Stimulated activated CD8-positive, alpha-beta memory T cell treated with anti-CD3 and anti-CD28 coated beads, Interleukin-15, amount 100 ng/mL, for 1 hour (primary cell): ENCODE measurements at places on chromosomes 3 and 15.

GRCh38 chr3:76869726-76870384, 170.0 kb upstream of the ROBO2 start:
- no peak for DNase-seq

- DNase-seq = no peak
Measured at GRCh38 chr3:159941038-159942000, 47.3 kb upstream of the IL12A start.

DNA sequence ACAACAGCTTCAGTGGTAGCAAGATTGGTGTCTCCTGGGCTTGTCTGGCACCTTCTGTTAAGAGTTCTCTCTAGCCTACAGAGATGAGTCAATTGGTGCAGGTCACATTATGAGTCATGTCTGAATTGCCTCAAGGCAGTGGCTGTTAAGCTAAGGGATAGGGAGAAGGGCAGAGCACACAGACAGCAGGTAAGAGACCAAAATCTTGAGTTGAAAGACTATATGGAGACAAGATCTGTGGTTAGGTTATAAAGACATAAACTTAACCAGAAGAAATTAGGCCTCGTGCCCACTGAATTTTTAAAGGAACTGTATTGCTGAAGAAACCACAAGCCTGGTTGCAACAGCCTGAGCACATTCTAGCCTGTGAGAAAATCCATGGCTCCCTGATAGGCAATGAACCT, 19.2 kb upstream of the KPNA1 start:
- no peak for DNase-seq

- DNase-seq = no peak
Measured at GRCh38 chr3:129618186-129618820, 11.8 kb upstream of the PLXND1 start.

DNA sequence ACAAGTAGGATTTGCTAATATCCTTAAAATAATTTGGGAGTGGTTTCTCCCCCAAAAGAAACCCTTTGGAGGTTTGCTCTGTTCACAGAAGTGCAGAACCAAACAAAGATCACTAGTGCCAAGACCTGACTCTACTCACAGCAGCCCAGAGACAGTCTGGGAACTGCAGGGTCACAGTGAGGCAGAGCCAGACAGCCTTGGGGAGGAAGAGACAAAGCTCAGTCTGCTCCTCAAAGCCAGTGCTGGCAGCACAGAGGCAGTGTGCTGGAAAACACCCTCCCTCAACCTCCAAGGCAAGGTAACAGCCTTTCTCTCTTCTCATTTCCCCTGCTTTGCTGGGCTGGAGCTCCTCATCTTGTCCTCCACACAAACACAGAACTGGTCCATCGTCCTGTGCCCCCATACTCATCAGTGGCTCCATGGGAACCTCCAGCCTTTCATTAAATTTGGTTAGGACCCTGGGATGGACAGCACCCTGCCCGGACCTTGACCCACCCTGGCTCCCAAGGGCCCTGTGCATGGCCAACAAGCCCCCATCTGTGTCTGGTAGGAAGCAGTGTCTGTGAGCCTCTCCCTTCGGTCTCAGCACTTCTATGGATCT, 12.6 kb downstream of the RAB6B start:
- no peak for DNase-seq

DNA sequence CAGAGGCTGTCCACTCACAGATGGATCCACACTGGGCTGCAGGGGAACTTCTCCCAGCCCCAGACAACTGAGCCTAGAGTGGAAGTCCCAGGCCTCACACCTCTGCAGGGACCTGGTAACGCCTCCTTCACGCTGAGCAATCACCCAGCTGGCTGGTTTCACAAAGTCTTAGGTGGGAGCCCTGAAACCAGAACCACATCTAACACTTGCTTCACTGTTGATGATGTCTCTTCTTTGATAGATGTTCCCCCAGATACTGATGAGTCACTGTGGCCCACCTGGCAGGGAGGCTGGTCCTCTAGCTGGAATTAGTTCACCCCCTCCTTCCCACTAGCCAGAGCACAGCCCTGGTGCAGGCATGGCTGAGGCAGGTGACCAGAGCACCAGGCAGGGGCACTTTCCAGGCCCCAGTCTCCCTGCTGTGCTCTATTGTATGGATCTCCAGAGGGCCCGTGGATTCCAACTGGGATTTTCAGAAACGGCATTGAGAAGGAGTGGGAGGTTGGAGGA, 33.5 kb downstream of the MYL3 start:
- DNase-seq = no peak

- DNase-seq = no peak
Measured at GRCh38 chr15:44593042-44593736, 56.2 kb downstream of the EIF3J start.

DNA sequence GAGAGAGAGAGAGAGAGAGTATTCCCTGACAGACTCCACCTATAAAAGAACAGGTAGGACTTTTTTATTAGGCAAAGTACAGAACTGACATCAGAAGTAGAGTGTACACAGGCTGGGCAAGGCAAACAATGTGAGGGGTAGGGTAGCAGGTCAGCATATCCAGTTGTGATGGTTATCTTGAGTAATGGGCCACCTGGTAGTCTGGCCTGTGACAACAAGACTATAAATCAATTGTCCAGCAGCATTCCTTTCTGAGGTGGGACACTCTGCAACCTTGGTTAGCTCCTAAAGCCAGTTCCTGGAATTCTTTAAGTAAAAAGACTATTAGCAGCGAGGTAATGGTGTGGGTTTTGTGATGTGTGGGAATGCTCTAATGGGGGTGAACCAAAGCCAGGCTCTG, 14.9 kb upstream of the TMCC1 start:
- no peak for DNase-seq

DNA sequence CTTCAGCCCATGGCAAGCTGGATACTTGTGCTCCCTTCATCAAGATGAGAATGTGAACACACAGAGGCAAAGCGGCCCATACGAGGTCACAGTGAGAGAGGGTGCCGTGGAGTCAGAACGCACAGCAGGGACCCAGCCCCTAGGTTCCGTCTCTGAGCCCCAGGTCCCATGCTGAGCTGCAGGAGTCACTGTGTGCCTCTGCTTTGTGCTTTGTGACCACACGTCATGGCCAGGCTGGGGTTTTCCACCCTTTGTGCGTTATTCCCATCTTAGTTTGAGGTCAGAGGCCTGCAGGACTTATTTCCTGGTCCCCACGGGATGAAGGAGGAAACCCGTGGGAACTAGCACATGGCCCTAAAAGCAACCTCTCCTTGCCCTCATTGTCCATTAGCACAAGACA, 140.3 kb downstream of the TJP1 start:
- DNase-seq = no peak

GRCh38 chr15:27990521-27991515, 108.3 kb downstream of the OCA2 start:
- DNase-seq = no peak

- DNase-seq = no peak
Measured at GRCh38 chr3:17557749-17558463, 184.5 kb downstream of the TBC1D5 start.

- DNase-seq = no peak
Measured at GRCh38 chr3:98563661-98564281, 29.6 kb downstream of the CPOX start.

- DNase-seq = no peak
Measured at GRCh38 chr3:124885466-124886167, 1.5 kb downstream of the ITGB5 start.

GRCh38 chr15:94840794-94841783, 609.7 kb downstream of the MCTP2 start:
- no peak for DNase-seq

DNA sequence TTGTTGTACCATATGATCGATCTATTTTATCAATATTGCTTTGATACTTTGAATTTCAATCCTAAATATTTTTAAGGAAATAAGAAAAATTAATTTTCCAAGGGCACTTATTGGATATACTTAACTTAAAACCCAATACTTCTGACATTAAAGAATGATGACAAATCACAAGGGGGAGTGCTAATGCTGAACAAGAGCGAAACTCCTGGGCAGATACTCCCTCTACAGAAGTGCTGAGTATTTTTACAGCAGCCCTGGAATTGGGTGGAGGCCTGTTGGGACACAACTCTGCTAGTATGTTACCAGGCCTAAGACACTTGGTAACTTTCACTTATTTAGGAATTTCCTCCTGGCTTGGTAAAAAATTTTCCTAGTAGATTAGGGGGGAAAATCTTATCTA, 46.2 kb downstream of the DENND6A start:
- no peak for DNase-seq

DNA sequence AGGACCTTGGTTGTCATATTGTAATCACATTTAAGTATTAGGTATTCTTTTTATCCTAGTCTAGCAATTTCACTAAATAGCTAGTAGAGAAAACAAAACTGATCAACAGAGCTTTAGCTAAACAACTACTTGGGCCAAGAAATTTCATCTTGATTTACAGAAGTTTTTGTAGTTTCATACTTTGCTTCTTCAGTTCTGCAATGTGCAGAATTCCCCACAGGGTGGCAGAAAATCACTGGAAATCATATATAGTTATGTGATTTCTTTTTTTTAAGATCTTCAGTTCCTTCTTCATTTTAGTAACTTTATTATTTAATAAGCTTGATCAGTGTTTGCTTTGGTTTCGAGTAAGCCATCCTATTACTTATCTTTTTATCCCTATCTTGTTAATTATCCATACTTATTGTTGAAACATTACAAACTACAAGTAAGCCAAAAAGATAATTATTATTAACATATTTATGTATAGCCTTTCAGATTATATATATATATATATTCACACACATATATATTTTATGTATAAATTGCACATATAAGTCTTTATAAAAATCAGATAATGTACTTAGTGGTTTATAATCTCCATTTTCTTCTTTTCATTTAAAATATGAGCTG, 2.2 kb upstream of the BNIP2 start:
- DNase-seq = no peak

DNA sequence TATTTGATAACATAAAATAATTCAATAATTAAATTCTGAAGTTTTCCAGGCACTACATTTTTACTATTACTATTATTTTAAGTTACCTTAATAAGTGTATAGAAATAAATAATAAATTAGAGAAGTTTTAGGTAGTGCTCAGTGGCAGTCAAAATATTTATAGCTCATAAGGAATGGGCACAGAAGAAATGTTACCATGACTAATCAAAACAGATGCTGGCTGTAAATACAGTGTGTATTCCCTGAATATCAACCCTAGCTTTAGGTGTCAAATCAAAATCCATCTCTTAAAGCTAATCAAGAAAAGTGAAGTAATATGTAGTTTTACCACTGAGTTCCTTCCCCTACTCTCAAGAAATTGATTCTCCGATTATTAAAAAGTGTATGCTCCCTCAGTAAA, 35.5 kb downstream of the ZBTB20 start:
- no peak for DNase-seq

GRCh38 chr3:10473581-10474274, 31.7 kb downstream of the ATP2B2 start:
- no peak for DNase-seq

- DNase-seq = no peak
Measured at GRCh38 chr3:98596541-98597500, 3.4 kb upstream of the CPOX start.

GRCh38 chr15:30042556-30042955, 40.2 kb upstream of the GOLGA8J start:
- DNase-seq = no peak

DNA sequence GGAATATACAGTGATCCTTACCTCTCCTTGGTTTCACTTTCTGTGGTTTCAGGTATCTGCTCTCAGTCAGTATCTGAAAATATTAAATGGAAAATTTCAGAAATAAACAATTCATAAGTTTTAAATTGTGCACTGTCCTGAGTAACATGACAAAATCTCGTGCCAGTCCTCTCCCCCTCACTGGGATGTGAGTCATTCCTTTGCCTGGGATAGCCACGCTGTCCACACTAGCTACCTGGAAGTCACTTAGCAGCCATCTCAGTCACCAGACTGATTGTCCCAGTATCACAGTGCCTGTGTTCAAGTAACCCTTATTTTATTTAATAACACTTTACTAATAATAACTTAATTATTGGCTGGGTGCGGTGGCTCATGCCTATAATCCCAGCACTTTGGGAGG, 15.3 kb upstream of the KLHL25 start:
- no peak for DNase-seq

GRCh38 chr3:46930945-46931403, 45.6 kb downstream of the CCDC12 start:
- no peak for DNase-seq

GRCh38 chr3:120875989-120876388, 32.0 kb upstream of the STXBP5L start:
- DNase-seq = no peak

GRCh38 chr3:16767006-16767405, 117.7 kb upstream of the PLCL2 start:
- DNase-seq = no peak

DNA sequence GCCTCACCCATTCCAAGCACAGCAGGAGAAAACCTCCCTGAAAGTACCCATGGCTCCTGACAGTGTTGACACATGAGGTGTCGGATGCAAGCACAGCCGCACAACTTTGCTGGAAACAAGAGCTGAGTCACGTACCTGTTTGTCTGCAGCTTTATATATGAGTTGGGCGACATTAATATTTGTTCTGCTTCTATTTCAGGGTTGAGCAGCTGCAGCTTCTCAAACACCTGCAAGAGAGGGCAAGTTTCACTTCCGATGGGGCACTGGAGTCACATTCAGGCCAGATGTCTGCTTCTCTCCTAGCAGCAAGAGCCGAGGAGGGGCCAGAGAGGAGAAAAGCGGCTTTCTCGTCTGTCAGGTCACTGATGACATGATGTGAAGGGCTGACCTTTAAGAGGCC, 88.0 kb downstream of the NUP210 start:
- no peak for DNase-seq

- no peak for DNase-seq
Measured at GRCh38 chr15:58453931-58454793, 22.4 kb downstream of the LIPC start.

DNA sequence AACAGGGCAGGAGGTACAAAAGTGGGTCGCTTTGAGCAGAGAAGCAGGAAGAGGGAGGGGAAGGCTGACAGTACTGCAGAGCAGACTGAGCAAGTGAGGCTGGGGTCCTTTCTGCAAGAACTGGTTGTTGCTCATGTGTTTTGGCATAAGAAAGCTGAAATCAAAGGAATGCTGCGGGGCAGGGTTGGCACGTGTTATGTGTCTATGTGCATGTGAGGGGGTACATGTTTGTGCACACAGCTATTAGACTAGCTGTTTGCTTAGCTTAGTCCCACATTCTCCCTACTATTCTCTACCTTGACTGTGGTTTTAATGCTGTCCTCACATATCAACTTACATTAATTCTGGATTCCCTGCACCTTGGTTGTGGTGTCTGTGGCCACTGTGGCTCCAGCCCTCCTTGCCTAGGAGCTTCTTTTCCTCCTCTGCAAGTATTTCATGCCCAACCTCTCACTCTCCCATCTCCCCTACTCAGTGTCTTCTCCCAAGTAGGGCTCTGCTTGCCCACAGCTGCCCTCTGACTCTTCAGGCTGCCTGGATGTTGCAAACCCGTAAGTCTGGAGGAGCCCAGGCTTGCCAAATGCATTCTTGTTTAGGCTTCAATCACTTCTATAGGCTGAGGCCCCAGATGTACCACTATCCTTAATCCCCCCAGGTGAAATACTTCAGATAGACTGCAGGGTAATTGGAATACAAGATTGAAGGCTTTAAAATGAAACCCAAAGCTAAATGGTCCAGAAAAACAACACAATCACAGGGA, 4.8 kb downstream of the TAGLN3 start:
- no peak for DNase-seq
